ENCODE measurements at places on chromosomes 1 and 21.

GRCh38 chr1:246748867-246749266 lies 24.7 kb downstream of the SCCPDH start:
- DNase-seq = no peak

DNA sequence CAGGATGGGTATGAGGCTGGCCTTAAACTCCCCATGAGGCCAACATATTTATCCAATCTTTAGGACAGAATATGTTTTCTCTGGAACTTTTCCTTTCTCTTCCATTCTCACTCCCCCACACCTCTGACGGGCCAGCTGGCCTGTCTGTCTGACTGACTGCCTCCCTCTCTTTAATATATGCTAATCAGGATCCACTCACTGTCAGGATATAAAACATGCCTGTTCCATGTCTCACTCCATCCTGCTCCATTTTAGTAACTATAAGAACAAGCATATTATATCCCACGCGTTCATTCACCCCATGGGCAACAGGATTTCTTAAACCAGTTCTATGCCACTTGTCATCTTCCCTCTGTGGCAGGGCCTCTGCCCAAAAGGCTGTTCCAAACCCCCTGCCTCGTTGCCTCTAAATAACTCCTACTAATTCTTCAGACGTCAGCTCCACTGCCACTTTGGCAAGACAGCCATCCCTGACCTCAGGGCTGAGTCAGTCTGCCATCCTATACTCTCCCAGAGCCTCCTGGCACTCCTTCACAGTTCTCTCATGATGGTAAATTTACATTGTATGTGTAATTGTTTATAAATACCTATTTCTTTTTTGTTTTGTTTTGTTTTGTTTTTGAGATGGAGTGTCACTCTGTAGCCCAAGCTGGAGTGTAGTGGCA lies 84.3 kb upstream of the SPATA6 start:
- no peak for DNase-seq

DNA sequence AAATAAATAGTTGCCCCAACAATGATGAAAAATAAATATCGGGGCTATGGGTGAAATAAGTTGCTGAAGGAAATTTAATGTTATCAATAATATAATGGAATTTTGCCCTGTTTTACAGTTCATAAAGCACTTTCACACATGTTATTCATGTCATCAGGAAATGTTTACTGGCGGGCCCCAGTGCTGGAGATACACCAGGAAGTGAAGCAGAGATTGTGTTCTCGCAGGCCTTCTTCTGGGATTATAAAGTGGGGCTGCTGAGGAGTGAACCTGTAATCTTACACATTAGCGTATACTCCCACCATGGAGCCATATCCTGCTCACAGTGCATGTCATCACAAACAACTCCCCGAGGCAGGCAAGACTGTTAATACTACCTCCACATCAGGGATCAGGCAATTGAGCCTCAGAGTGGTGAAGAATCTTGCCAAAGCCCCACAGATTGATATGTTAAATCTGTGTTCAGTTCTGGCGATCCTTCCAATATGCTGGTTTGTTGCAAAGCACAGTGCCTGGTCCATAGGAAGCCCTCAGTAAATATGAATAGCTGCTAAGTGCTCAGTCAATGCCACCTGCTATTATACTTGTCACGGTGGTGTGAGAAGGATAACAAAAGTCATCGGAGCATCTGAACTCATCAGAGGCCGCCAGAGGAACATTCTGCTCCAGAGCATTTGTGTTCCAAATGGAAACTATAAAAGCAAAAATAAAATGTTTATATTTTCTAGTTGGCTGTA lies 104.4 kb upstream of the UBE2U start:
- no peak for DNase-seq

GRCh38 chr1:8941906-8942305 lies 3.8 kb upstream of the CA6 start:
- no peak for DNase-seq

DNA sequence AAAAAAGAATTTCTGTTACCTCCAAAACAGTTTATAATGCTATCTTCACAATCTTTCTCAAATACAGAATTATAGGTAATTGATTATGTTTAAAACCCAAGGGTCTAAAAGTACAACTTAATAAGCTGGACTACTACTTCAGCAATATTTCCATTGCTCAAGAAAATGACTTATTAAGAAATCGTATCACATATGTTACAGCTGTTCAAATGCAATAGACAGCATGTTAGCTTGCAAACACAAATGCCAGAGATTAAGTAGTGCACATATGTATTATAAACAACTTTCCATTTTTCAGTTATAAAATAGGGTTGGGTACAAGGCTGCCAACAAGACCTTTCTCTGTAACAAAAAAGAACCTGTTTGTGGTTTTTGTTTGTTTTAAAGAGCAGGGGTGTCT lies 211.0 kb upstream of the DMRTA2 start:
- DNase-seq = no peak

- no peak for DNase-seq
These were observed 126.6 kb downstream of the ACTL8 start for GRCh38 chr1:17881761-17882160.

- DNase-seq = no peak
These were observed 229.5 kb upstream of the VAMP3 start for GRCh38 chr1:7541629-7542028.

- no peak for DNase-seq
These were observed 55.2 kb downstream of the SLC9A1 start for GRCh38 chr1:27099587-27100334.

DNA sequence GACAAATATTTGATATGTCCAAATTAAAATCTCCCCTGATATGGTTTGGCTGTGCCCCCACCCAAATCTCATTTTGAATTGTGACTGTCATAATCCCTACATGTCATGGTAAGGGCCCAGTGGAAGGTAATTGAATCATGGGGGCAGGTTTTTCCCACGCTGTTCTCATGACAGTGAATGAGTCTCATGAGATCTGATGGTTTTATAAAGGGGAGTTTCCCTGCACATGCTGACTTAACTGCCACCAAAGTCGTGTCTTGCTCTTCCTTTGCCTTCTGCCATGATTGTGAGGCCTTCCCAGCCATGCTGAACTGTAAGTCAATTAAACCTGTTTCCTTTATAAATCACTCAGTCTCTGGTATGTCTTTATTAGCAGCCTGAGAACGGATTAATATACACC lies 207.0 kb downstream of the BARHL2 start:
- no peak for DNase-seq

- no peak for DNase-seq
These were observed 63.2 kb downstream of the PRKAB2 start for GRCh38 chr1:147109041-147109440.

DNA sequence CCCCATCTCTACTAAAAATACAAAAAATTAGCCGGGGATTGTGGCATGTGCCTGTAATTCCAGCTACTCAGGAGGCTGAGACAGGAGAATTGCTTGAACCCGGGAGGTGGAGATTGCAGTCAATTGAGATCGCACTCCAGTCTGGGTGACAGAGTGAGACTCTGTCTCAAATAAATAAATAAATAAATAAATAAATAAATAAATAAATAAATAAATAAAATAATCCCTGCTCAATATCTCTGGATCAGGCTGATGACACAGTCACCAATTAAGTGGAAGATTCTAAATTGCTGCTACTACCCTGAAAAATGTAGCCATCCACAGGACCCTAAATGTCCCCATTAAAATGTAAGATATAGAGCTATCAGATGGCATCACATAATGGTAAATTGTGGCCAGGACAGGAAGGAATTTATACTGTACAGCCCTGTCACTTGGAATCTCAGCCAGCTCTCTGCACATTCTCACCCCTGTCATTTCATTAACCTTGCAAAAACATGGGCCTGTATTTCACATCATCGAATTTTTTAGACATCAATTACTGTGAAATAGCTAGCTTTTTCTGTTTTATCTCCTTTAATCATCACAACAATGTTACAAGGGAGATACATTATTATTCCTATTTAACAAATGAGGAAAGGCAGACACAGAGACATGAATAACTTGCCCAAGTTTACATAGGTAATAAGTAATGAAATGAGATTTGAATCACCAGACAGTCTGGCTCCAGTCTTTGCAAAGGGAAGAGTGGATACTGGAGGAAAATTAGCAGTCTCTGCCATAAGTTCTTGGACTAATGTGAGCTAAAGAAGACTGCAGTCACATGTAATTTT lies 56.7 kb upstream of the NTPCR start:
- no peak for DNase-seq

DNA sequence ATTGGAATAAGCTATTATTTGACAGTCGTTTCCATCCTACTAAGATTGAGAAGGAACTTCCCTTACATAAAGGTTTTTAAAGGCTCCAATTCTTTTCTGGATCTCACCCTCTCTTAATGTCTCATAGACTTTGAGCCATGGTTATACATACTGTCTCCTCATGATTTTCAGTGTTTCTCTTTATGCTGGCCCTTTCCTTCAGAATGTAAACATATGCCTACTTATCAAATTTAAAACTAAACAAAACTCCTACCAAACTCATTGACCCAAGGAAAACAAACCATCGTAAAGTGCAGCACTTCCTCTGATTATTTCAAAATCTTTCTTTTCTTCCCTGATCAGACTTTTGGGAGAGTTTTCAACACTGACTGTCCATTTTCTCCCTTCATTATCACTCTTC lies 163.4 kb upstream of the DPYD start:
- no peak for DNase-seq

DNA sequence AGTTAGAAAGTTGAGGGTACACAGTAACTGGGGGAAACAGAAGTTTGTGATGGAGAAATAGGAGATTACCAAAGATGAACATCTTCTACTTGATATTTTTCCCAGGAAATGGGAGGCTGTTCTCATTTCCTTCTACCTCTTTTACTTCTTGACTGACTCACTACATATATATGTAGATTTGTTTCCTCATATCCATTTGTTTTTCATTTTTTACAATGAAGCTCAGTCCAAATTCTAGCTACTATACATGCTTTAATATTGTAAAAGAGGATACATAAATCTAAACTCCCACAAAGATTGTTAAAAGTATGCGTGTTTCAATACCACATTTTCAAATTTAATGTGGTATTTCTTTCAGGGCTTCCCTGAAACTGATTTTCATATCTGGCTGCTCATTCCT lies 366.6 kb upstream of the NCAM2 start:
- DNase-seq = no peak

GRCh38 chr1:116494353-116494692 lies 76.5 kb downstream of the CD58 start:
- no peak for DNase-seq

DNA sequence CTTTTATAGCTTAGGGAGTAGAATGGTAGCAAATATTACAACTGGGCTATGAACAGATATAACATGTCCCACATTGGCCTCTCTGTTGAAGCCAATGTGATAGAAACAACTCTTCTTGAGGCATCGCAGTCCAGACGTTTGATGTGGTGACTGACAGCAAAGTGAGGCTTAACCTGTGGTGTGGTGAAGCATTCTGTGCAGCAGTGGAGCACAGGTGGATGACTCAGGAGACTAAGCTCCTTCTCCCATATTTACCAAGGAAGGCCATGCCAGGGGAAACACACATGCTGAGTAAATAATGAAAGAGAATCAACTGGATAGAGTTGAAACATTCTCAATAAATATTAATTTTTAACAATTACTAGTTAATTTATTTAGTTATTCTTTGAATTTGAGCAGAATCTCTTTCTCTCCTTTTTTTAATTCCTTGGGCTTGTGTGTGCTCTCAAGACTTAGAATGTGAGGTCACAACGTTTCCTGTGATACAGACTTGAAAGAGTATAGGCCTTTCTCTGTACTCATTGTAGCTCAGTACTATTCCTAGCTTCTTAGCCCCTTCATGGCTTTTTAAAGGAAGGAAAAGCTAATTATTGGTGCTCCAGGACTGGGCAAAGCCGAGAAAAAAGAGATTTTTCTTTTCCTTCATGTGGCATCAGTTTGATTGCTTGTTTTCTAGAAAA lies 17.6 kb downstream of the CRB1 start:
- no peak for DNase-seq

DNA sequence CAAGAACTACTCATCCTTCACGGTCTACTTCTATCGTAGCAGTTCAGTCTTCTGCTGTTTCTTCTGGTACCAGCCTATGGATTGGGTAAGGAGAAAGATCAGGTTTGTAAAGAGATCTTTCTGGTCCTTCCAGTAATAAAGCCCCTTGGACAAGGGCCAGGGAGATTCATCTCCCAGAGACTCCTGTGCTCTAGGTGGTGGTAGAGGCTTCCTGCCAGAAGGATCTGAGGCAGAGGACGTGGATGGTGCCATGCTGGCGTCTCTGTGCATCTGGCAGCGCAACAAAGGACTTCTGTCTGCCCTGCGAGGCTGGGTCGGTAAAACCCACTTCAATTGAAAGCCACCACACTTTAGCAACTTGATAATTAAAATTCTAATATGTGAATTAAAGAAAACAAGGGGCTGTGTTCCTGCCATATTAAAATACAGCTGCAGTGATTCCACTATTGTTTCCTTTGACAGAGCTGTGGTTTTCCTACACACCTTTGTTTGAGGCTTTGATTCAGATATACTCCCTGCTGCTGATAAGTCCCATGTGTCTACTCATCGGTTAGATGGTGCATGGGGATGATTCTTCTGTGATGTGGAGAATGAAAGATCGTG lies 73.6 kb downstream of the ROR1 start:
- DNase-seq = no peak

DNA sequence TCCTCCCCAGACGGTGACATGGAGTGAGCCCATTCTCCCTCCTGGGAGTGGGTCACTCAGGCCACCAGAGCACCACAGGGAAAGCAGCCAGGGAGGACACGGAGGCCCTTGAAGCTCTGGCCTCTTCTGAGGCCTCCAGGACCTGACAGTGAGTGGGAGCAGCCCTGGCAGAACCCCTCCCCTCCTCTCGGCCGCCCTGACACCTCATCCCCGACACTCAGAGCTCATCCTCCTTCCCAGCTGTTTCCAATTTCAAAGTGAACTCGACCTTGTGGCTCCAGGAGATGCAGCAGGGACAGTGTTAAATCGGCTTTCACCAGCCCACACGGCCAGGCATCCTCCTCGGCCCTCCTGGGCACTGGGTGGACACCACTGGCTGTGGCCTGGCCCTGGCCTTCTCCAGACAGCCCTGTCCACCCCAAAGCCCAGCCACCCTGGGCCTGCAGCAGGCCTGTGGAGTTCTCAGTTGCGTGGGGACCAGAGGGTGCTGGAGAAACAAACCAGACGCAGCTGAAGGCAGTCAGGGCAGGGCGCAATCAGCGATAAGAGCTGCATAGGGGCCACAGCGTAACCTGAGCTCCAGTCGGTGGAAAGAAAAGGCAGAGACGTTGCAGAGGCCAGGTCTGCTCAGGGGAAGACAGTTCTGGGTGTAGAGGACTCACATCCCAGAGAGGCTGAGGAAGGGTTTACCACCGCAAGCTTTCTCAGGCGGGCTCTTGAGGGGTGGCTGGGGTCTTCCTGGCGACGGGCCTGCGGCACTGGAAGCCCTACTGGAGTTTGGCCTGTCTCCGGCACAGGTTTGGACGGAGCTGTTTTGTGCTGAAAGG lies 27.1 kb downstream of the FTCD start:
- DNase-seq = no peak
